Activated T-helper 2 cell treated with anti-CD3 and anti-CD28 coated beads, Interferon-gamma antibody, Interleukin-2, Interleukin-4, amounts not matched to agents 10 μg/mL and 5 μg/mL and 100 μg/mL, durations not matched to agents 14 hours and 24 hours and 36 hours (primary cell): ENCODE measurements at places on chromosomes 16 and 17.

- peak overlapping the region; percentile 95 for H3K4me3 ChIP-seq
- peak overlapping the region; percentile 87 for H3K27ac ChIP-seq
- DNase-seq: no peak
- no peaks in the 10 kb centered on the region for H3K27me3 ChIP-seq
- H3K4me1 ChIP-seq: peaks cover 22% of the 10 kb centered on the region
Measured at GRCh38 chr16:68844211-68844564, 857 bp downstream of the TANGO6 start.

DNA sequence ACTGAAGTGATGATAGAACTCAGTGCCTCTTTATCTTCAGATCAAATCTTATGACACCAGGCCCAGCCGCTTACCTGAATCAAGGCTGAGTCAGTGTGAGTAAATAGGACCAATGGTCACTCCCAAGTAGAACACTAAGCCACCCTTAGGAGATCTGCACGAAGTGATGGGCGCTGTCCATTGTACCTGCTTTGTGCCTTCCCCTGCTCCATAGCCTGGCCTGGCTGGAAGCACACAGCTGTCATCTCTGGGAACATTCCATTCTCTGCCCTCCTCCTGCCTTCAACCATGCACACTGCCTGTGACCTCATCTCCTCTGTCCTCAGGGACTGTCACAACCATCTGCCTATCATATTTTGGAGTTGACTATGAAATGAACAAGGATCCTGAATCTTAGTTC, 279.5 kb upstream of the ASIC2 start:
- no peaks in the 10 kb centered on the region for H3K36me3 ChIP-seq
- H3K4me3 ChIP-seq: no peak overlapping the region
- peaks cover 2% of the 10 kb centered on the region for H3K27me3 ChIP-seq
- no peak overlapping the region for H3K27ac ChIP-seq

- no peaks in the 10 kb centered on the region for H3K27me3 ChIP-seq
- H3K4me3 ChIP-seq: no peak overlapping the region
- H3K27ac ChIP-seq: no peak overlapping the region
- no peak for DNase-seq
- peaks cover 47% of the 10 kb centered on the region for H3K4me1 ChIP-seq
- H3K36me3 ChIP-seq: peaks cover 2% of the 10 kb centered on the region
Measured at GRCh38 chr17:31511580-31511979, 120.1 kb downstream of the RAB11FIP4 start.

- no peak for DNase-seq
- H3K36me3 ChIP-seq: peaks cover 58% of the 10 kb centered on the region
- no peak overlapping the region for H3K27ac ChIP-seq
- H3K4me3 ChIP-seq: no peak overlapping the region
Measured at GRCh38 chr17:81706757-81707624, 3.8 kb downstream of the MRPL12 start.

GRCh38 chr16:63530974-63531373, 1494.7 kb upstream of the CDH8 start:
- no peak overlapping the region for H3K27ac ChIP-seq
- no peaks in the 10 kb centered on the region for H3K36me3 ChIP-seq
- H3K27me3 ChIP-seq: no peaks in the 10 kb centered on the region

GRCh38 chr17:12133183-12133582, 112.5 kb downstream of the MAP2K4 start:
- DNase-seq: no peak
- no peaks in the 10 kb centered on the region for H3K27me3 ChIP-seq
- no peak overlapping the region for H3K27ac ChIP-seq
- no peaks in the 10 kb centered on the region for H3K4me1 ChIP-seq

DNA sequence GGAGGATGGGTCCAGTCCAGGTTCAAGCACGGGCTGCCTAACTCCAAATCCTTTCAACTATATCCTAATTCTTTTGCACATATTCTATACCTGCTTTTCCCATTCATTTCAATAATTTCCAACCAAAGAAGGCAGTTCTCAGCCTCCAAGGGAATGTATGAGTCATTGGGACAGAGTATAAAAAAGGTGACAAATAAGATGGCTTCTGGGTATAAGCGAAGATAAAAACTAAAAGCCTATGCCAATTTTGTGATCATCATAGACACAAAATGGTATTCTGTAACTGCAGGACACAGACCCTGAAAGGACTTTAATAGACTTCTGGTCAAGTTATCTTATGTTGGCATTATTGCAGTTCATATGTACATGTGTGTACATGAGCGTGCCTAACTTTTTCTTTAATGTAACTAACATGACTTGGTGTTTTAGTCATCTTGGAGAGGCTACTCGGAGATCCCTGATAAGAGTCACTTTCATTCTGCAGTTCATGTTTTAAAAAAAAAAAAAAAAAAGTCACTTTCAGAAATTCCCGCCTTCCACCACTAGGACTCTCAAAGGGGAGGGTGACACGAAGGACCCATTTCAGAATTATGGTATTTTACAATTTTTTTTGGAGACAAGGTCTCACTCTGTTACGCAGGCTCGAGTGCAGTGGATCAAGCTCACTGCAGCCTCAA, 17.3 kb downstream of the COG1 start:
- H3K4me1 ChIP-seq: peaks cover 26% of the 10 kb centered on the region
- H3K27ac ChIP-seq: peak overlapping the region; percentile 42
- H3K36me3 ChIP-seq: peaks cover 67% of the 10 kb centered on the region

DNA sequence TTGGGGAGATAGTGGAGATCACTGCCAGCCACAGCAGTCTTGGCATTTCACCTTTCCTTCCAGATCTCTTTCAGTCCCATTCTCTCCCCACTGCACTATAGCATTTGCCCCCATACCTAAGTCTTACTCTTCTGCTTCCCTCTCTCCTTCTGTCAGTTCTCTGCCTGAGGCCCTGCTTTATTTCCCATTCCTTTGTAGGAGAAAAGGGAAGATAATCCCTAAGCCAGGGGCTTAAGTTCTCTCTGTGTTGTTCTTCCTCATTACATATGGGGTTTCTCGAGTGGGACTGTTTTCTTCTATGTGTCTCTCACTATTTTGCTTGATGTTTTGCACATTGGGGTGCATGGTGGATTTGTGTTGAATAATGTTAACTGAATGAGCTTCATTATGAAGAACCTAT, 6.4 kb downstream of the KDM6B start:
- peak overlapping the region; percentile 94 for H3K27ac ChIP-seq
- H3K4me3 ChIP-seq: peak overlapping the region; percentile 90
- no peak for DNase-seq
- H3K4me1 ChIP-seq: peaks cover 46% of the 10 kb centered on the region
- peaks cover 17% of the 10 kb centered on the region for H3K36me3 ChIP-seq

- H3K4me1 ChIP-seq: peaks cover 1% of the 10 kb centered on the region
- no peak overlapping the region for H3K27ac ChIP-seq
- no peaks in the 10 kb centered on the region for H3K36me3 ChIP-seq
- no peak overlapping the region for H3K4me3 ChIP-seq
- DNase-seq: no peak
Measured at GRCh38 chr17:29771546-29771945, 148.8 kb upstream of the CORO6 start.

DNA sequence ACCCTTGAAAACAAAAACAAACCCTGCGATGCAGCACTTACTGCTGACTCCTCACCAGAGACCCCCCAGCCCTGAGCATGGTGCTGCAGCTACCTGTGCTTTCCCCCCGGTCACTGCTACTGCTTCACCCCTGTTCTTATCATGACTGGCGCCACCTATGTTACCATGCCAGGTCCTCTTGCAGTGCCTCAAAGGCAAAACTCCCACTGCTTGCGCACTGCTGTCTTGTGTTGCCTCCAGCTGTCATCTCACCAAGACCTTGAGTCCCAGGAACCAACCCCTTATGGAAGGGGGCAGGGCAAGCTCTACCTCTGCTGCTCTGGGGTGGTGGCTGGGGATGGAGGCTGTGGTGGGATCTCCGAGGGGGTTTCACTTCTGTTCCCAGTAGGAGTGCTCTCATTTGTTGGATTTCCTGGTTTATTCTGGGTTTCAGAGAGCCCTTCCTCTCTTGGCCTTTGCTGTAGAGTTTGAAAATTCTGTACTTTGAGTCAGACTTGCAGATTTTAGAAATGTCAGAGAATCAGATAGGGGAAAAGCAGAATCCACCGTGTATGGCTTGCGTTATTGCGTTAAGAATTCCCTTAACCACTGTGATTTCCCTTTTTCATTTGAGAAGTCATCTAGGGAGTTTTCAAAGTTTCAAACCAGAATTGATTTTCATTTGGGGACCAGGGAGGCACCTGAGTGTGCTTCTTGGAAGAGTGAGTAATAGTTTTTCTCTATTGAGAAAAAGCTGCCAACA, 96.6 kb downstream of the SPECC1 start:
- H3K4me3 ChIP-seq: no peak overlapping the region
- H3K4me1 ChIP-seq: no peaks in the 10 kb centered on the region
- DNase-seq: no peak
- peaks cover 9% of the 10 kb centered on the region for H3K27me3 ChIP-seq
- H3K36me3 ChIP-seq: no peaks in the 10 kb centered on the region
- H3K27ac ChIP-seq: no peak overlapping the region

GRCh38 chr16:82010649-82011048, 621 bp downstream of the SDR42E1 start:
- peaks cover 13% of the 10 kb centered on the region for H3K27me3 ChIP-seq
- H3K36me3 ChIP-seq: peaks cover 30% of the 10 kb centered on the region
- H3K4me1 ChIP-seq: peaks cover 12% of the 10 kb centered on the region
- peak overlapping the region; percentile 82 for H3K4me3 ChIP-seq

DNA sequence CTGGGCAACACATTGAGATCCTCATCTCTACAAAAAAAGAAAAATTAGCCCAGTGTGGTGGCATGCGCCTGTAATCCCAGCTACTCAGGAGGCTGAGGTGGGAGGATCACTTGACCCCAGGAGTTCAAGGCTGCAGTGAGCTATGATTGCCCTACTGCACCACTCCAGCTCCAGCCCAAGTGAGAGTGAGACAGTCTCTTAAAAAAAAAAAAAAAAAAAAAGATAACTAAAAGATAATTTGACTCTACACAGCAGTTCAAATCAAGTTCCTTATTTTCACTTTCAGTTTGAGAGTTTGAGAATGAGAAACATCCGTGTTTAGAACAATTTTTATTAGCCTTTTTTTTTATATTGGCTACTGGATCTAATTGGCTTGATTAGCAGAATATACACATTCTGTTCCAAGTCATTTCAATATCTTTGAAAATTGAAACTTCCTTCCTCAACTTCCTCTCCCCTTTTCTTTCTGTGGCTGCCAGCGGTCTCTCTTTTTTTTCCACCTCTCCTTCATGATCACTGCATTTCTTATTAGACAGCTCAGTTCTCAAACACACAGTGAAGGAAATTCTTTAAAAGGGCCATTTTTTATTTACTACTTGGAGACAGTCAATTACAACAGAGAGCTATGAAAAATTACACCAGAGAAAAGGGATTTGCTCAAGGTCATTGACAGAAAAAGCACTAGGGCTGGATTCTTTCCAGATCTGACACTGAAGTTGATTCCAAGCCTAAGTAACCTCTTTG, 4.5 kb upstream of the ACSF2 start:
- H3K27me3 ChIP-seq: peaks cover 8% of the 10 kb centered on the region
- peak overlapping the region; percentile 75 for H3K4me3 ChIP-seq
- DNase-seq: no peak

DNA sequence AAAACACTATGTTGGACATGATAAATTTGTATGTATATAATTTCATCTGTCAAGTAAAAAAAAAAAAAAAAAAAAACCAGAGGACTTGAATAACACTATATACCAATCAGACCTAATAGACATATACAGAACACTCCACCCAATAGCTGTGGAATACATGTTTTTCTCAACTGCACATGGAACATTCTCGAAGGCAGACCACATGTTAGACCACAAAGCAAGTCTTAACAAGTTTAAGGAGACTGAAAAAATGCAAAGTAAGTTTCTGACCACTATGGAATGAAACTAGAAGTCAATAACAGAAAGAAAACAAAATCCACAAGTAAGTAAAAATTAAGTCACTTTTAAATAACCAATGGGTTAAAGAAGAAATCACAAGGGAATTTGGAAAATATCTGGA, 8.4 kb upstream of the CNTNAP4 start:
- no peaks in the 10 kb centered on the region for H3K4me1 ChIP-seq
- no peaks in the 10 kb centered on the region for H3K36me3 ChIP-seq
- no peak overlapping the region for H3K4me3 ChIP-seq
- no peaks in the 10 kb centered on the region for H3K27me3 ChIP-seq

GRCh38 chr17:63675231-63675606, 24.7 kb downstream of the LIMD2 start:
- H3K27ac ChIP-seq: no peak overlapping the region
- no peaks in the 10 kb centered on the region for H3K27me3 ChIP-seq
- peaks cover 10% of the 10 kb centered on the region for H3K36me3 ChIP-seq
- no peaks in the 10 kb centered on the region for H3K4me1 ChIP-seq
- DNase-seq: no peak

DNA sequence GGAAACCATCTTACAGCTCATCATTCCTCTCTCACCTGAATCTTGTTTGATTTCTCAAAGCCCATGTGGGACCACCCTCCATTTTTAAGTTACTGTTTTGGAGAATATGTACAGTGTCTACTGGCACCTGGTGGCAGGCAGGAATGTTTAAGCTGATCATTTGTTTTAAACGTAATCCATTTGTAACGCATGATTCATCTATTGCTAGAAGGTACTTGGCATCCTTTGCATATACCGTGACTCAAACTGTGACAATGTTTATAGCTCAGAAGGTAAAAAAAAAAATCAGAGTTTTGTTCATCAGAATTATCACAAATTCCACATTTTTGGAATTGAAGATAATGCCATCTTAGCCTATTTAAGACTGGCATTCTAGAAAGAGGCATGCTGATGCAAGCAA, 1007.5 kb upstream of the EEF2KMT start:
- no peak for DNase-seq
- no peak overlapping the region for H3K4me3 ChIP-seq

- H3K4me3 ChIP-seq: peak overlapping the region; percentile 72
- peaks cover 60% of the 10 kb centered on the region for H3K4me1 ChIP-seq
- peak overlapping the region; percentile 95 for H3K27ac ChIP-seq
Measured at GRCh38 chr17:59361386-59361785, 29.9 kb downstream of the YPEL2 start.
